ENCODE measurements at places on chromosomes 1 and 21.
A peak's percentile ranks its signal among the peaks of the same experiment; 100 is the strongest.

DNA sequence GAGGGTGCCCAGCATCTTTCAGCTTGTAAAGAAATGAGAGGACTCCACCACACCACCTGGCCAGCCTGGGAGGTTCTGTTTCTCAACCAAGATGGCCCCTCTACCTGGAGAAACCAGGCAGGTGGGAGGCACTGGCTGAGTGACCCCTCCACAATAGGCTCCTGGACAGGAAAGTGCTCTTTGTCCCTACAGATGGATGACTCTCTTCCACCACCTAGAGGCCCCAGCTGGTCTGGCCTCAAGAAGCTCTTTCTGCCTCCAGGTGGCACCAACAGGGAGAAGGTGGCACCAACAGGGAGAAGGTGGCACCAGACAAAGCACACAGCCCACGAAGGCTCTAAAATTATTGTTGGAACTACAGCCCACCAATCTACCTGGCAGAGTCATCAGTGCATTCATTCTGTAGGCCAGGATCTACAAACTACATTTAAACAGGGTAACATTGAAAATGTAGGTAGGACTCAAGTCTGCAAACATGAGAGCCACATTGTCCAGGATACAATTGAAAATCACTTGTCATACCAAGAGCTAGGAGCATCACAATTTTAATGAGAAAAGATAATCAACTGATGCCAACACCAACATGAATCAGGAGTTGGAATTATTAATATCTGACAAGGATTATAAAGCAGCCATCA is 14.4 kb downstream of the TMPRSS3 start:
- no peak for DNase-seq

- DNase-seq, result peak; percentile 57
Observed at GRCh38 chr1:204453141-204453772, 41.3 kb downstream of the PIK3C2B start.

DNA sequence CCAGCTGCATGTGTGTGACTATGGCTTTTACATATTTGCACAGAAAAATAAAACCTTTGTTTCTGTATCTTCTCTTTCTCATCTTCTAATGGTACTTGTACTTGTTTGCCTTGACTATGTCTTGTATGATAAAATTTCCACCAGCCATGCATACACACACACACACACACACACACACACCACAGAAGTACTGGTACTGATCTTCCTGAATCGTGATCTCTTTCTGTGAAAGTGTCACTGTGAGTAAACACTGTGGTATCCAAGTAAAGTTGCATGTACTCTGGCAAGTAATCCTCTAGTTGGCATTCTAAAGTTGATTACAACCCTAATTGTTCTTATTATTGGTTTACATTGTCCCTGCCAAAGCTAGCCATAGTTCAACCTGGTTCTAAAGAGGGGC is 176.7 kb downstream of the CRB1 start:
- DNase-seq, result no peak

GRCh38 chr1:189269011-189269410 is 1208.7 kb downstream of the BRINP3 start:
- no peak for DNase-seq

DNA sequence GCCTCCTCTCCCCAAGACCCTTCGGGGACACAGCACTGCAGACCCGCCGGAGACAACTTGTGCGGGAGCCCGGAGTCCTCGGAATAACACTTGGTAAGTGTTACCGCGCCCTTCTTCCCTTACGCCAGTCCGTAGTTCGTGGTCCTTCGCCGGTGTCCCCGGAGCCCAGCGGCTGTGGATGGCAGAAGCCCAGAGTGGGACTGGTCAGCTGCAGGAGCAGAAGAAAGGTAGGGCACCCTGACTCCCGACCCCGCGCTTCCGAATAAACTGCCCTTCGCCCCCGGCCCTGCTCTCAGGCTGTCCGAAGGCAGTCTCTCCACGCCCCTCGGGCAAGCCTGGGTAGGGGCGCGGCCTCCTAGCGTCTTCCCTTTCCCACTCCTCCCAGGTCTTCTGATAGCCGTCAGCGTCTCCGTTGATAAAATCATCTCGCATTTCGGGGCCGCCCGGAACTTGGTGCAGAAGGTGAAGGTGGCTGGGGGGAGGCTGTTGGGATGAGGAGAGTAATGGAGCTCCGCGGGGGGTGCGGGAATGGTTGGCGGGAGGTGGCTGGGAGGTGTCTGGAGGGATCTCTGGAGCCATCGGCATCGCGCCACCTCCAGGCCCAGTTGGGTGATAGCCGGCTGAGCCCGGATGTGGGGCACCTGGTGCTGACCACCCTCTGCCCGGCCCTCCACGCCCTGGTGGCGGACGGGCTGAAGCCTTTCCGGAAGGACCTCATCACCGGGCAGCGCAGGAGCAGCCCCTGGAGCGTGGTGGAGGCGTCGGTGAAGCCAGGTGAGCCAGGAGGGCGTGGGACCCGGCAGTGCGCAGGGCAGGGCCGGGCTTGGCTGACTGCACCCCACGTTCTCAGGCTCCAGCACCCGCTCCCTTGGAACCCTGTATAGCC is 4.3 kb downstream of the RUSC1 start:
- no peak for DNase-seq

GRCh38 chr21:44548381-44548780 is 2.9 kb downstream of the KRTAP10-2 start:
- no peak for DNase-seq

- DNase-seq, result no peak
Observed at GRCh38 chr1:33560680-33561079, 88.2 kb downstream of the ZSCAN20 start.

DNA sequence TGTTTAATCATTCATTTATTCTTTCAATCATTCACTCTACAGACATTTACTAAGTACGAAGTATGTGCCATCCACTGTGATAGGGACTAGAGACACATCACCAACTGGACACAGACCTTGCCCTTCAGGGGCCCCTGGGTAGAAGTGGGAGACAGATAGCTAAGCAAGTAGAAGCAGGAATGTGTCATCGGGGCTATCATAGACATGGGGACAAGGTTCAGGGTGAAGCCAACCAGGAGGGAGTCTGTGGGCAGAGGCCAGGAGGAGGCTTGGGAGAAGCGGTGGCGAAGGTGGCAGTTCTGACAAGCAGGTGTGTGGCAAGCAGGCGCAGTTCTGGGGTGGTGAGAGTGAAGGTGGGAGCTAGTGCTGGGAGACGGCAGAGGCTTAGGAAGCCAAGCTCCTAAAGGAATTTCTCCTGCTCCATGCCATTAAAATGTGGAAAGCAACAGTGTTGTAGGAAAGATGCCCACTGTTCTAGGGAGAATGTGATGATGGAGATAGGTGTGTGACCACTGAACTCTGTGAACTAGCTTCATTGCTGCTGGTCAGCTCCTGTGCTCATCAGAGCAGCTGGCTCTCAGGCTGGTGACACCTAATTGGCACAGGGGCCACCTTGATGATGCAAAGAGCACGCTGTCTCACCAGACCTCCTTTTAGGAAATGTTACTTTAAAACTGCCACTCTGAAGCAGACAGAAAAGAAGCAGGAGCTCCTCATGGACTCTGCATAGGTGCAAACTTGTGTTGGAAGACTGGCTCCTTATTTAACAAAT is 79.7 kb upstream of the LPGAT1 start:
- no peak for DNase-seq

- DNase-seq, result no peak
Observed at GRCh38 chr1:111837393-111837792, 81.7 kb downstream of the DDX20 start.

GRCh38 chr1:110253213-110253612 is 43.1 kb downstream of the KCNC4 start:
- no peak for DNase-seq

GRCh38 chr1:98468111-98468717 is 193.3 kb upstream of the SNX7 start:
- no peak for DNase-seq

DNA sequence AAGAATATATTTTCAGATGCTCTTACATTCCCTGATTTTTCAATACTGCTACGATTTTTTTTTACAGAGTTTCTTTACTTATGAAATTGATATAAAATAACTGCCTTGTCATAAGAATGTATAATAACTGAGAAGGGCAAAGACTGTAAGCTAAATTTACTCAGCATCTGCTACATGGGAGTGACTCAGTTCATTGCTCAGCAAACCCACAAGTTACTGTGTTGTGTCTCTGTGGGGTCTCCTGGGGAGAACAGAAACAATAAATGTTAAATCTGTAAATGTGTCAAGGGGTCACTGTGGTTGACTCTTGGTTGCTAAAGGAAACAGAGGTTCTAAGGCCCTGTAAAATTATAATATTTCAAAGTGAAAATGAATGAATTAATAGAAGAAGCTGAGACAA is 210.3 kb upstream of the CACYBP start:
- DNase-seq, result no peak

DNA sequence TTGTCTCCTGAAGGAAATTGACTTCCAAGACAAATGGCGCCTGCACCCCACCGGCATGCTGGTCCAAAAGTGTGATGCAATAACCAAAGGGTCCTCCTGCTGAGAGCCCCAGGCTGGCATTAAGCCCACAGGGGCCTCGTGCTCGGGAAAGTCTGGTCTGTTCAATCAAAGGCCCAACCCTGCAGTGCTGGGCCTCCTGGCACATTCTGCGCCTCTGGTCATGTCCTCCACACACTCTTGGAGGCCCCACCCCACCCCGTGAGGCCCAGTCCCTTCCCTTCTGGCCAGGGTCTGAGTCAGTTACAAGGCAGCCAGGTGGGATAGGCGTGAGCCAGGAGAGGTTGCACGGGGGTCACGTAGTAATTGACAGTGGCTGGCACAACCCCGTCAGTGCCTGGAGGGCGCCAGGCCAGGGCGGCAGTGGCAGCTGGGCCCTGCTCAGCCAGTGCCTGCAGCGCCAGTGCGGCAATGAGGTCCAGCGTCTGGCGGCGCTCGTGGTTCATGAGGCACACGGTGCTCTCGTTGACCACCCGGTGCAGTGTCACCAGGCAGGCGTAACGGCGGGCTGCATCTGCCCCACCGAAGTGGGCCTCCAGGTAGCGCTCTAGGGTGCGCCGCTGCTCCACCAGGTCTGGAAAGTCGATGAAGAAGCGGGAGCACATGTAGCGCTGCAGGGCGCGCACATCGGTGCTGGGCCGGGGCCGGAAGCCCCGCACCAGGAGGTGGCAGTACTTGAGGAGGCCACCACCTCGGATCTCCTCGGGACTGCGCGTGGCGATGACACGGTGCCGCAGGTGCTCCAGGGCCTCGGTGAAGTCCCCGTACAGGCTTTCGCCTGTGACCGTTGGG is 6.8 kb downstream of the TENT5B start:
- DNase-seq, result no peak

- DNase-seq, result no peak
Observed at GRCh38 chr1:171509191-171509590, 23.9 kb downstream of the PRRC2C start.

DNA sequence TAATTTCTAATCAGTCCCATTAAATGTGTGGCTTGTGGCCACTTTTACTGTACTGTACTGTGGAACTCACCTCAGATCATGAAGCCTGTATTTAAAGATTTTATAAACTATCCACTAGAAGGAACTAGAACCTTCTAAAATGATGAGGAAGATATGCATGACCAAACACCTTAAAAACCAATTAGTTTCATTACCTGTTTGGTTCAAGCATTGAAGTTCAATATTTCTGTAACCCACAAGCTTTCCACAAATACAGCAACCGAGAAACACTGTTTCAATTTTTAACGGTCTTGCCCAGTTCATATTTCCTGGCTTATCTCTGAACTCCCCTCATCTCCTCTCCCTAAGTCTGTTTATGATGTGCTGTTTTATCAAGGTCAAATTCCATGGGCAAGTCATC is 264.3 kb upstream of the PLD5 start:
- DNase-seq, result no peak

DNA sequence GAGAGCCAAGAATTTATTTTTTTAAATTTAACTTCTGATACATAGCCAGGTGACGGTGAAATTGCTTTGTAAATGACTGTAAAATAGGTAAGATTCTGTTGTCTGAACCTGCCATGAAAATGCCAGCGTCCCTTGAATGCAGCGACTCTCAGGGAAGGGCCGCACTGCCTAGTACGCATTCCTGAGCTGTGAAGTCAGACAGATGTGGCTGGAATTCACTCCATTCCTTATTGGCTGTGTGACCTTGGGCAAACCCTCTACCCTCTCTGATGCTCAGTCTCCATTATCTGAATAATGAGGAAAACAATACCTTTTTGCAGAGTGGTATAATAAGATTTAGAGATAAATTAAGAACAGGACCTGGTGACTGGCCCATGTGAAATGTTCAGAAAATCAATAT is 167.1 kb upstream of the DAB1 start:
- no peak for DNase-seq

DNA sequence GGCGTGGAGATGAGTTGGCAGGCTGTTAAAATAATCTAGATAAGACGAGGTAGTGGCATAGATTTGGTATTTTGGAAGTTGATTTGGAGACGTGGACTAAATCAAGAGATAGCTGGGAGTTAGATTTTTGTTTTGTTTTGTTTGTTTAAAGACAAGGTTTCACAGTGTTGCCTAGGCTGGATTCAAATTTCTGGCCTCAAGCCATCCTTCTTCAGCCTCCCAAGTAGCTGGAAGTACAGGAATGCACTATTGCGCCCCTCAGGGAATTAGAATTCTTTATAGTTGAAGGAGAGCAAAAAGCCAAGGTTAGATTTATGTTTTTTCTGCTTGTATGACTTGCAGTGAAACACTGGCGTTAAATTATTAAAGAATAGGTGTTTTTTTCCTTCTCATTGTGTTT is 22.3 kb upstream of the SNRPE start:
- no peak for DNase-seq

- no peak for DNase-seq
Observed at GRCh38 chr1:224747578-224747977, 131.5 kb downstream of the CNIH3 start.

GRCh38 chr1:147723691-147724323 is 36.6 kb downstream of the GJA5 start:
- DNase-seq, result no peak

GRCh38 chr1:157477419-157477818 is 74.9 kb downstream of the FCRL5 start:
- DNase-seq, result no peak

DNA sequence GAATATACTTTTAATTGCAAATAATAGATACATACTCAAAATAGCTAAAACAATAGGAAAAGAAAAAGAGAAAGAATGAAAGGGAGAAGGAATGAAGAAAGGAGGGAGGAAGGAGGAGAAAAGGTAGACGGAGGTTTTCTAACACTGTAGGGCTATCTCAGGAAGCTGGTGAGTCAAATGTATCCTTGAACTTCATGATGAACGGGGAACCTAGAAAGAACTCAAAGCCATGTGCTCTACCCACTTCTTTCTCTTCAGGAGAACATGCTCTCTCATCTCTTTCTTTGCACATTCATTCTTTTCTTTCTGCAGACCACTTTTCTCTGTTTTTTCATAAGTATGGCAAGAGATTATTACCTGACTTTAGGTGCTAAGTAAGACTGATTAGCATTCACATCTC is 37.3 kb upstream of the ZNF644 start:
- no peak for DNase-seq

GRCh38 chr1:91018006-91018405 is 3.8 kb downstream of the ZNF644 start:
- DNase-seq, result no peak

Data from stimulated activated CD4-positive, alpha-beta T cell treated with anti-CD3 and anti-CD28 coated beads, TNF-alpha, amount 100 ng/mL, for 1 hour (primary cell).